ENCODE measurements at places on chromosomes 16 and 17. TPM values are rescaled to one million over a fixed set of nuclear protein-coding genes. Genes with fewer than 3 reads are reported as not detected.
A peak's percentile ranks its signal among the peaks of the same experiment; 100 is the strongest.

GRCh38 chr17:38349097-38349730 is 2.4 kb upstream of the SOCS7 start:
- peak; percentile 96 for DNase-seq

- no peak for DNase-seq
These were observed 68.8 kb upstream of the ZNF750 start for GRCh38 chr17:82908543-82909160.

GRCh38 chr16:15829460-15829859 is 27.4 kb downstream of the MYH11 start:
- no peak for DNase-seq

GRCh38 chr16:59368586-59368985 is 634.5 kb upstream of the GOT2 start:
- DNase-seq = no peak

GRCh38 chr16:14366974-14367707 is 262.9 kb downstream of the PARN start:
- no peak for DNase-seq

DNA sequence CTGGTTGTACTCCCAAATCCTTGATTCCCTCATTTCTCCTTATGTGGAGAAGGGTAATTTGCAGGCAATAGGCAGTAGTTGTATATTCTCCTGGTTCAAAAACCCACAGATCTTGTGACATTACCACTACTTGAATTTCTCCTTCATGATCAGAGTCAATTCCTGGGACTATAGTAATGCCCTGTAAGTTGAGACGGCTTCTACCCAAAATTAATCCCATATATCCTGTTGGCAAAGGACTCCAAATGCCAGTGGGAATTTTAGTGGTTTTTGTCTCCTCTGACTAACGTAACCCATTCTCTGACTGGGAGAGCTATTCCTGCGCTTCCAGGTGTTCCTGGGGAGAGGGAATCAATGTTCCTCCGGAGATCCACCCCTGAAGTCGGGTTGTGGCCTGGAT is 11.6 kb upstream of the ZNF689 start:
- no peak for DNase-seq

- no peak for DNase-seq
These were observed 60.2 kb downstream of the WSB1 start for GRCh38 chr17:27354051-27354490.

- DNase-seq = no peak
These were observed 321.3 kb downstream of the SEC14L1 start for GRCh38 chr17:77462090-77462489.

DNA sequence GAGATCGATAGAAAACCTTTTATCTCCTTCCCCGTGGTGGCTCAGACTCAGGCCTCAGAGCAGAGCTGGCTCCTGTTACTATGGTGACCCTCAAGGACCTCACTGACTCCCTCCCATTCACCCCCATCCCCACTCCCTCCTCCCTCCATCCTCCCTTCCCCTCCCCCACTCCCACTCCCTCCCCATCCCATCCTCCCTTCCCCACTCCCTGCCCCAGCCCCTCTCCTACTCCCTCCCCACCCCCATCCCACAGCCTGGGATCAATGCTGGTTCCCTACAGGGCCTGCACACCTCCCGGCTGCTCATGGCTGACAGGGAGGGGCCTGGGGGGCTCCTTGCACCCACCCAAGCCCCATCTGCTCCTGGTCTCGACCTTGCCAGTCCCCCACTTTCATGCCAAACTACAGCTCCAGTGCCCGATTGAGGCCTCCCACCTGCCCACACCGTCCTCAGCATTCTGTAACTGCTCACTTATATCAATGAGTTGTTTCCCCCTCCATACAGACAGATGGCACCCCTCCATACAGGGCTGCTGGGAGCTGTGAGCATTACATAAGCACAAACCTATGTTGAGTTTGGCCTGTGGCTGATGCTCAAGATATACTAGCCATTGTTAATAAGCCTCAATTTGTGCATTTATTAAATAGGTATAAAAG is 11.6 kb upstream of the RAI1 start:
- DNase-seq = no peak

DNA sequence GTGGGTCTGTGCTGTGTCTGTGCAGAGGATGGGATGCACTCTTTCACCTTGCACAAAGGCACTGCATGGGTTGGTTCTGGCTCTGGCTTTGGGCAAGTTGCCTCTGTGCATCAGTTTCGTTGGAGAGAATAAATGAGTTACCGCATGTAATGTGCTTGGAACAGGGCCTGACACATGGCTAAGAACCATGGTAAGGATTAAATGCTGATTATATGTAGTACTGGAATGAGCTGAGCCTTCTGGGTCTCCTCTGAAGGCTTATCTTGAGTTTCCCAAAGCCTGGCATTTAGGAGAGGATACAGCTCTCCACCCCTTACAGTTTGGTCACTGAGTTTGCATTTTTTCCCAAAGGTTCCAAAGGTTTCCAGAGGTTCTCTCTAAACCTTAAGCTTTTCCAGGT is 69.1 kb downstream of the KSR1 start:
- DNase-seq = no peak

DNA sequence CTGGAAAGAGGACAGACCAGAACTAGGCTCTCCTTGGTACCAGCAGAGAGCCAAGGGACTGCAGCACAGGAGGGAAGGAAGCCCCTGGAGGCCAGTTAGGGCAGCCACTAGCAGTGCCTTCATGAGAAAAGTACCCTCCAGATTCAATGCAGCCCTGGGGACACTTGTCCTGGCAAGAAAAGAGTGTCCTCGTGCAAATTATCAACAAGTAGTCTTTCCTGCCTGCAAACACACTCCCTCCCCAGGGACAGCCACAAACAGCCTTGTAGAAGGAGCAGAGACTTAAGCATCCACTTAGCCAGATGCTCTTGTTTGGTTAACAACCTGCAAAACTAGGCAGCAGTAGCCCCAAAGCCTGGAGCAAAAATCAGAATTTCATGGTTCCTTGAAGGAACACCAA is 24.3 kb downstream of the CENPV start:
- DNase-seq = no peak

- no peak for DNase-seq
These were observed 21.9 kb upstream of the LRRC75A start for GRCh38 chr17:16513873-16514272.

The CDH11 gene
- total RNA-seq = not detected

The ABCC12 gene
- total RNA-seq = not detected

The LITAFD gene
- not detected for total RNA-seq
